ENCODE measurements at places on chromosomes 1 and 21.

- DNase-seq, result no peak
- no peaks in the 10 kb centered on the region for H3K36me3 ChIP-seq
- H3K4me1 ChIP-seq, result peaks cover 7% of the 10 kb centered on the region
Measured at GRCh38 chr1:11341901-11342552, 69.0 kb downstream of the UBIAD1 start.

- H3K4me1 ChIP-seq, result no peaks in the 10 kb centered on the region
- no peaks in the 10 kb centered on the region for H3K36me3 ChIP-seq
- H3K27ac ChIP-seq, result no peak overlapping the region
- H3K27me3 ChIP-seq, result no peaks in the 10 kb centered on the region
- no peak for DNase-seq
Measured at GRCh38 chr1:198001776-198002408, 84.7 kb downstream of the LHX9 start.

- DNase-seq, result peak; percentile 36
- H3K4me1 ChIP-seq, result no peaks in the 10 kb centered on the region
- H3K36me3 ChIP-seq, result no peaks in the 10 kb centered on the region
Measured at GRCh38 chr1:110176299-110176956, 26.1 kb downstream of the SLC6A17 start.

GRCh38 chr1:238153939-238154338 lies 263.2 kb upstream of the ZP4 start:
- H3K36me3 ChIP-seq, result no peaks in the 10 kb centered on the region
- DNase-seq, result no peak
- no peak overlapping the region for H3K4me3 ChIP-seq
- H3K27ac ChIP-seq, result no peak overlapping the region
- H3K27me3 ChIP-seq, result no peaks in the 10 kb centered on the region
